Aorta (tissue), 5 donors: ENCODE measurements at places on chromosomes 7 and 10. TPM values are rescaled to one million over a fixed set of nuclear protein-coding genes. Genes with fewer than 3 reads are reported as not detected.

- H3K4me1 ChIP-seq: no peaks in the 10 kb centered on the region
- no peaks in the 10 kb centered on the region for H3K36me3 ChIP-seq
- H3K27ac ChIP-seq: no peak overlapping the region
- H3K4me3 ChIP-seq: no peak overlapping the region
- H3K27me3 ChIP-seq: no peaks in the 10 kb centered on the region
These were observed 5.6 kb downstream of the TLX1 start for GRCh38 chr10:101136708-101137121.

DNA sequence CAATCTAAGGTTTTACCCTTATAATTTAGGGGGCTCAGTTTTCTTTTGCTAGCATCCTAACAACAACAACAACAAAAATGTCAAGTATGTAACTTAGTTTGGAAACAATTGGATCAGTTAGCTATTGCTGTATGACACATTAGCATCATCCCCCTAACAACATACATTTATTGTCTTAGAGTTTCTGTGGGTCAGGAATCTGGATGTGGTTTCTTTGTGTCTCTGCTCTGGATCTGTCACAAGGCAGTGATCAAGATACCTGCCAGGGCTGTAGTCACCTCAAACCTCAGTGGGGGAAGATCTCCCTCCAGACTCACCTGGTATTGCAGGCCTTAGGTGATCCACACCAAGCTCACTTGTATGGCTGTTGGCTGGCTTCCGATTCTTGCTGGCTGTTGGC lies 18.3 kb downstream of the CREB5 start:
- H3K27me3 ChIP-seq: no peaks in the 10 kb centered on the region
- H3K27ac ChIP-seq: no peak overlapping the region
- DNase-seq: no peak
- H3K4me1 ChIP-seq: no peaks in the 10 kb centered on the region
- no peak overlapping the region for H3K4me3 ChIP-seq

DNA sequence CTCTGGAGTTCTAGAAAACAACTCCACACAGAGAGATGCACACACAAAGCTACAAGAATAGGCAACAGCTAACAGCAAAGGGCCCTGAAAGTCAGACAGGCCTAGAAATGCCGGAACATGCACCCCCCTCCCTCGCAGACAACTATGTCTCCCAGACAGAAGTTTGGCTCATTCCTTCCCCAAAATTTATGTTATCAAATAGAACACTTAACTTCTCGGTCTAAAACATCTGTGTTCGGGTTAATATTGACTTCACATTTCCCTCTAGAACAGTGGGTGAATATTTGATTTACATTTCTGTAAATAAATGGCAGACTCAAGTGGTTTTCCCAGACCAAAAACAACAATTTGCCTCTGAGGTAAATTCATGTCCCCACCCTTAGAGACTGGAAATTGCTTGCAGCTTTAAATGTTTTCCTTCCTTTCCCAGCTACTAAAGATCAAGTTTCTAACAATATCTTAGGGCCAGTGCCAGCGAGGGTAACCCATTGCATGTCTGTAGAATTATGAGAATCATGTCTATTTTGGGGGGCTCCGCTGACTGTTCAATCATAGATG lies 92.5 kb upstream of the INHBA start:
- no peak overlapping the region for H3K27ac ChIP-seq
- H3K27me3 ChIP-seq: no peaks in the 10 kb centered on the region
- H3K4me3 ChIP-seq: no peak overlapping the region
- H3K36me3 ChIP-seq: no peaks in the 10 kb centered on the region
- no peak for DNase-seq

- no peaks in the 10 kb centered on the region for H3K4me1 ChIP-seq
- DNase-seq: no peak
- H3K27ac ChIP-seq: no peak overlapping the region
- H3K36me3 ChIP-seq: no peaks in the 10 kb centered on the region
- H3K27me3 ChIP-seq: no peaks in the 10 kb centered on the region
- H3K4me3 ChIP-seq: no peak overlapping the region
These were observed 312.4 kb upstream of the CACNA2D1 start for GRCh38 chr7:82755705-82756551.

GRCh38 chr7:101465576-101466196 lies 103.0 kb downstream of the COL26A1 start:
- no peaks in the 10 kb centered on the region for H3K36me3 ChIP-seq
- no peak overlapping the region for H3K4me3 ChIP-seq
- DNase-seq: no peak

The TRIL gene
- 7.0 TPM for total RNA-seq

DNA sequence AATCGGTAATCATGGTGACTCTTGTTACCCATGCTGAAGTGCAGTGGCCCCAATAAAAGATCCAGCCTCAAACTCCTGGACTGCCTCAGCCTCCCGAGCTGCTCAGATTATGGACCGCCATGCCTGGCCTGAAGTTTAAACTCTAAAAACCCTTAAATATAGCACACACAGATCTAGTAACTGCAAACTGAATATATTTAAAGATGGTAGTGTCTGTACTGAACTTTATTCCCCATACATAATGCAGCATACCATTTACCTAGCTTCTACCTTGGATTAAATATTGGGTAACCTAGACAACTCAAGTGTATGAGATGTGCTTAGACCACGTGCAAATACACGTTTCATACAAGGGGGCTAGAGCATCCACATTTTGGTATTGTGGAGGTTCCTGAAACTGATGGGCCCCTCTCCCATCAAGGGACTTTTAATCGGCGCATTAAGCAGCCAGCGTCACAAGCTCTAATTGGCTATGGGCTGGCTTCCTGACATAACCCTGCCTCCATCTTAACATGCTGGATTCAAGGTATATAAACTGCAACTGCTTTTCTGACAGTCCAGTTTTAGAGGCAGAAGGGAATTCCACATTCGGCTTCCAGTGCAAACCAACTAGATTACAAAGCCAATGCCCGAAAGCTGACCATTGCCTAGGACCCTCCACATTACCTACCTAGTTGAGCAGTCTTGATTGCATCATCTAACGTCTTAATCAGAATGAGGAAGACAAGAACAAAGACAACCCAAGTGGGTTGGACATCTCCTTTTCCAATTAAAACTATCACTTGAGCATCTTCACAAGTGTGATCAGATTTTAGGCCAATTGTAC lies 13.0 kb downstream of the HNRNPA2B1 start:
- H3K4me1 ChIP-seq: no peaks in the 10 kb centered on the region
- H3K27ac ChIP-seq: no peak overlapping the region
- H3K36me3 ChIP-seq: peaks cover 8% of the 10 kb centered on the region
- DNase-seq: no peak

DNA sequence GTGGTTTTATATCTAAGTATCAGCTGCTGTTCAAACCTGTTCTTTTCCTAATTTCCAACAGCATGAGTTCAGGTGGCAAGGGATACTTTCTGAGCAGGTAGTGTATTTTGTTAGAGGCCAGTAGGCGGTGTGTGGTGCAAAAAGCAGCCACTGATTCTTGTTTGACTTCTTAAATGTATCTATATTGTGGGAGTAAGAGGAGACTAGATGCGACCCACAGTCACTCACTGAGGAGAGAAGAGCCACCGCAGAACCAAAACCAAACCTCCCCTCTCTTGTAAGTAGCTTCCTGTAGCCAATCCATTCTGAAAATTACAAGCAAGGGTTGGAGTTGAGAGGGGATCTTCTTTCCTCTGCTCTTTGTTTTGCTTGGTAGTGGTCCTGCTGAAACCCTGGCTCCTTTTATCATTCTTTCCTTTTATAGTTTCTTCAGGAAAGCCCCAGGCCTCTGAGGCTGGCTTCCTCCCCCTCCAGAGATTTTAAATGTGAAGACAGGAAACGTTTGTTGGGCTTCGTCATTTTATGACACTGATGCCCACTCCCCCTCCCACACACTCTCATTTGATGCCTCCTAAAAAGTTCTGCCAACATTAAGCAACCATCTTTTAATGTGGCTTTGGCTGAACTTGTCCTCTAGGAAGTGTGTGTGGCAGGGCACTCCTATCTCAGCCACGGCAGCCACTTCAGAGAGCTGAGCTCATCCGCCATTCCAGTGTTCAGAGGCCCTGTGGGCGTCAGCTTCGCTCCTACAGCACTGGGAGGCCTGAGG lies 566.0 kb downstream of the SUGCT start:
- peak; percentile 40 for DNase-seq
- H3K27me3 ChIP-seq: no peaks in the 10 kb centered on the region
- H3K36me3 ChIP-seq: no peaks in the 10 kb centered on the region
- no peak overlapping the region for H3K27ac ChIP-seq
- H3K4me3 ChIP-seq: no peak overlapping the region

The CYP2C8 gene
- total RNA-seq: 0.26 TPM

- H3K27me3 ChIP-seq: peaks cover 2% of the 10 kb centered on the region
- no peak overlapping the region for H3K4me3 ChIP-seq
These were observed 209.5 kb downstream of the HERPUD2 start for GRCh38 chr7:35485436-35485835.

- no peak for DNase-seq
- no peak overlapping the region for H3K27ac ChIP-seq
- H3K27me3 ChIP-seq: no peaks in the 10 kb centered on the region
- H3K4me3 ChIP-seq: no peak overlapping the region
These were observed 44.7 kb upstream of the PDGFA start for GRCh38 chr7:564176-564865.

DNA sequence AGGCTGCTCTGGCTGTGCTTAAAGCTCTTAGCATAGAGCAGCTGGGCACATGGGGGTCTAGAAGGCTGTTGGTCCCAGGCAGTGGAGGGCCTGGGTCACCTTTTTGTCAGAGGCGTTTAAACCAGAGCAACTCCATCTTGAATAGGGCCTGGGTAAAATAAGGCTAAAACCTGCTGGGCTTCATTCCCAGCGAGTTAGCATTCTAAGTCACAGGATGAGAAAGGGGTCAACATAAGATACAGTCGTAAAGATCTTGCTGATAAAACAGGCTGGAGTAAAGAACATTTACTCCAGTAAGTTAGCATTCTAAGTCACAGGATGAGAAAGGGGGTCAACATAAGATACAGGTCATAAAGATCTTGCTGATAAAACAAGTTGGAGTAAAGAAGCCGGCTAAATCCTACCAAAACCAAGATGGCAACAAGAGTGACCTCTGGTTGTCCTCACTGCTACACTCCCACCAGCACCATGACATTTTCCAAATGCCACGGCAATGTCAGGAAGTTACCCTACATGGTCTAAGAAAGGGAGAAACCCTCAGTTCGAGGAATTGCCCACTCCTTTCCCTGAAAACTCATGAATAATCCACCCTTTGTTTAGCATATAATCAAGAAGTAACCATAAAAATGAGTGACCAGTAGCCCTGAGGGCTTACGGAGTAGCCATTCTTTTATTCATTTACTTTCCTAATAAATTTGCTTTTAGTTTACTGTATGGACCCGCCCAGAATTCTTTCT lies 96.8 kb upstream of the PCBD1 start:
- H3K36me3 ChIP-seq: no peaks in the 10 kb centered on the region
- no peak for DNase-seq
- no peak overlapping the region for H3K4me3 ChIP-seq
- H3K27me3 ChIP-seq: no peaks in the 10 kb centered on the region

The WIPF3 gene
- total RNA-seq: 2.1 TPM

DNA sequence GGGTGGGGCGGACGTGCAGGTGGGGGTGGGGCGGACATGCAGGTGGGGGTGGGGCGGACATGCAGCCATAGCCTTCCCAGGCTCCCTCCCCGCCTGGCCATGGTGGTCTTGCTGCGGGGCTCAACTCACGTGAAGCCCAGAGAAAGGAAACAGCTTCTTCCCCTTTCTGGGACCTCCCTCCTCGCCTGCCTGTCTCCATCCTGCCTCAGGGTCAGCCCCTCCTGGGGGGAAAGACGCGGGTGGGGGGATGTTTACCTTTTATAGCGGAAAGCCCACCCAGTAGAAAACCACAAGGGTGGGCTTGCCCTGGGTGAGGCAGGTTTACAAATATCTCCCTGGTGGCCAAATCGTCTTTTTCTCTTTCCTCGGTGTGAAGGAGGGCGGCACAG lies 520.0 kb downstream of the GLRX3 start:
- H3K36me3 ChIP-seq: no peaks in the 10 kb centered on the region
- H3K4me1 ChIP-seq: no peaks in the 10 kb centered on the region
- H3K27me3 ChIP-seq: no peaks in the 10 kb centered on the region
- H3K4me3 ChIP-seq: no peak overlapping the region
- DNase-seq: no peak
- H3K27ac ChIP-seq: no peak overlapping the region

DNA sequence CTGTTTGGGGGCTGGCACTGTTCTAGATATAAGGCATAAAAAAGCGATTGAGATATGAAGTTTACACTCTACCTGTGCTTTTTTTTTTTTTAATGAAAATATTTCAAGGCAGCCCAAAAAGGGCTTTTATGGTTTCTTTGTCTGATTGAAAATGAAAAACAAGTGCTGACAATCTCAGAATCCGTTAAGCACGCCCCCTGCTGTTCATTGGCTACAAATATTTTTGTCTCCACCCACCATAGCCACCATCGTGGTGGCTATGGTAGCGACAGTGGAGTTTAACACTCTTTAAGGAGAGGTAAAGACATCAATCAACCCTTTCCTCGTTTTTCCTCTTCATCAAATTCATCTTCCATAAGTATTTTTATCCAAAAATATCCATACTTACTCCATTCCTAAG lies 94.2 kb downstream of the CD36 start:
- no peak overlapping the region for H3K27ac ChIP-seq
- H3K36me3 ChIP-seq: no peaks in the 10 kb centered on the region
- H3K4me3 ChIP-seq: no peak overlapping the region

DNA sequence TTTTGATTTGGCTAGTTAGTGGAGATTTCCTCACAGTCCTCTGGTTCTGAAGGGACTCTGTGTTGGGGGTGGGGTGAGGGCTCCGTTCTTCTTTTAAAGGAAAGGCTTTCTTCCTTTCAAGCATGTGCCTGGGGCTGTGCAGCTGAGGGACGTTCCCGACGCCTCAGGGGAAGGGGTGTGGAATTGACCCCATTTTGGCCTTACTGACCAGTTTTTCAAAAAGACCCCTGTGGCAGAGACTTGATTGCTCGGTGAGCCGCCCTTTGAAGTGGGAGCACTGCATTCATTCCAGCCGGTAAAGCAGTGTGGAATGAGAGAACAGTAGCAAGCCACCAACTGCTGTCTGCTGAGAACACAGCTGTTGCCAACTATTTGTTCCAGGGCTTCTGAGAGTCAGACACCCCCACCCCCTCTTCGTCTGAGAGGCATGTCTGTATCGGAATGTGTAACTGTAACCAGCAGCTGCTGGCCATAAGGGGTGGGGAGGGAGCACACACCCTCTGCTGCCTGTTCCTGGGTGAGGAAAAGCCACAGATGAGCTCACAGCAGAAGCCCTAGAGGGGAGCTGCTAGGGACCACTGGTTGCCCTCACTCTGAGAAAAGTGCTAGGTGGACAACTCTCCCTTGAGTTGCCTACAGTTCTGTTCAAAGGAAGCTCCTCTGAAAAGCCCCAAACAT lies 33.2 kb downstream of the WBP1L start:
- no peaks in the 10 kb centered on the region for H3K27me3 ChIP-seq
- DNase-seq: peak; percentile 89
- no peaks in the 10 kb centered on the region for H3K36me3 ChIP-seq

DNA sequence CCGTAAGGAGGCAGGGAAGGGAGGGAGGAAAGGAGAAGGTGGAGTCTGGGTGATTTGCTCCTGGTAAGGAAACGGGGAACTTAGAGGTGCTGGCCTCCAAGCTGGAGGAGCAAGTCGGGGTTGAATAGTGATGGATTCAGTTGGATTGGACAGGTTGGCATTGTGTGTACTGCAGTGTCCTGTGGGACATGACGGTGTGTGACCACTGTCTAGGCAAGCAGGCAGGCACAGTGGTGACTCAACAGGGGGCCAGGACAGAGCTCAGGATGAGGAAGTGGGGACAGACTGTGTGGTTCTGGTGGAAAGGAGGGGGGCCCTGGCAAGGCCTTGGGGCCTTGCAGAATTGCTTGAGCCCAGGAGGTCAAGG lies 48.8 kb downstream of the COL26A1 start:
- no peaks in the 10 kb centered on the region for H3K27me3 ChIP-seq
- H3K27ac ChIP-seq: no peak overlapping the region
- no peak for DNase-seq
- H3K36me3 ChIP-seq: no peaks in the 10 kb centered on the region

GRCh38 chr7:151376218-151376902 lies 33.5 kb downstream of the WDR86 start:
- no peaks in the 10 kb centered on the region for H3K36me3 ChIP-seq
- H3K27me3 ChIP-seq: no peaks in the 10 kb centered on the region
- H3K27ac ChIP-seq: no peak overlapping the region

The ZNF804B gene
- total RNA-seq: not detected

The SPRN gene
- total RNA-seq: not detected
